ENCODE measurements at places on chromosomes 7 and 10.

GRCh38 chr10:15236340-15236739, 67.8 kb upstream of the NMT2 start:
- DNase-seq, result no peak

- DNase-seq, result no peak
Observed at GRCh38 chr7:22572292-22572691, 72.3 kb upstream of the STEAP1B start.

DNA sequence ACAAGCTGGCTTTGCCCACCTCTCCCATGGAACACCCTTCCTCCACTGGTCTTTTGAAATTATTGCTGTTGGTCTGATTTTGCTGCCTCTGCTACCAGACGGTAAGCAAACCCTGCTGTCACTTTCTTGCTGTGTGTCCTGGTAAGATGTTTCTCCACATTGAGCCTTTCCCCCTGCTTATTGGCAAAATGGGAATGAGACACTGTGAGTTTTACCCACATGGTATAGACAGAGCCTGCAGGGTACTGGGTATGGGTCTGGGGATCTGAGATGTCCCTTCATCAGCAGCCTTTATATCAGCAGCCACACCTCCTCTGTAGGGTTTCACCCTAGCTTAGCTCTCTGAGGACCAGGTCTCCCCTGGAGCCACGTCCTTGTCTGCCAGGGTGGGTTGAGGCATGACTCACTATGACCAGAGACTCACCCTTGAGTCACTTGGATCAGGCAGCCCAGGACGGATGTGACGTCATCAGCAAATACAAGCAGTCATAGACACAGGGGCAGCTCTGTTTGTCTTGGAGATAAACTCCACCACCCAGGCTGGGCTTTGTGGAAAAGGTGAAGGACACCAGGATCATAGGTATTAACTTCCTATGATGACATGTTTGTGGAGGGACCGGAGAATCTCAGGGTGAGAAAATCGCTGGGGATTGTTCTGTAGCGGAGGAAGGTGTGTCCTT, 17.9 kb upstream of the BAIAP2L1 start:
- peak; percentile 15 for DNase-seq

GRCh38 chr7:33250421-33250871, 121.1 kb downstream of the BBS9 start:
- no peak for DNase-seq

- no peak for DNase-seq
Observed at GRCh38 chr7:55493408-55493807, 78.9 kb downstream of the VOPP1 start.

- DNase-seq, result peak; percentile 53
Observed at GRCh38 chr10:16809074-16809718, 8.0 kb downstream of the RSU1 start.

- DNase-seq, result no peak
Observed at GRCh38 chr10:6418613-6419216, 161.4 kb downstream of the PRKCQ start.

- DNase-seq, result no peak
Observed at GRCh38 chr7:106178593-106179134, 66.6 kb upstream of the SYPL1 start.

DNA sequence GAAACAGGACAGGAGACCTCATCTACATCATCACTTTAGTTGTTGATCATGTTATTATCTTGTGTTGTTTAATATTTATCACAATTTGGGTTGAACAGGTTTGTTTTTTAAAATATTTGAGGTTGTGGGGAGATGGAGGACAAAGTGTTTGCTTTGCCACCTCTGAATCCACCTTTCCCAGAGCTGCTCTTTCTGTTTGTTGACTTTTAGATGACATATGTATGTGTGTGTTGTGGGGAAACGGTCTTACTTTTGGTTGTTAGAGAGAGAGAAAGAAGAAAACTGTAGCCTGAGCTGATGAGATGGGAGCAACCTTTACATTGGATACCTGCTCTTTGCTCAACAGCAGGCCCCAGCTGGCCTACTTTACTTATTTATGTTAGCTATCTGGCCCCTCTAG, 19.0 kb upstream of the SLC16A12 start:
- DNase-seq, result no peak

DNA sequence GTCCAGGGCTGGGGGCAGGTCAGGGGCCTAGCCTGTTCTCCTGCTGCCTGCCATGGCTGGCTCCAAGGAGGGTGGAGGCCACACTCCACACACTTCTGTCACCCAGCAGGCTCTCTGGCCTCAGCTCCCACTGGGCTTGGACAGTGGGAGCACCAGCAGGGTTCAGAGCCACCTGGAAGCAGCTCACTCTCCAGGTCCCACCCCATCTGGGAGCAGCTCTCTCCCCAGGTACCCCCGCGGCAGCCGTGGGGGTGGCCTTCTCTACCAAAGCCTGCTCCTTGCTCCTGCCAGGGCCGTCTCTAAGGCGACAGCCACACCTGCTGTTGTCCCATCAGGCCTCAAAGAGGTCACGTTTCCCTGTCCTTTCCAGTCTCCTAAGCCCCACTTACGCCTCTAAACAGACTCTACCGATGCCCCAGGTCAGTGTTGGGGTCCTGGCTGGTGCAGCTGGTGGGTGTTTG, 142.5 kb upstream of the RET start:
- DNase-seq, result no peak

- no peak for DNase-seq
Observed at GRCh38 chr10:59470570-59470969, 108.2 kb upstream of the FAM13C start.

DNA sequence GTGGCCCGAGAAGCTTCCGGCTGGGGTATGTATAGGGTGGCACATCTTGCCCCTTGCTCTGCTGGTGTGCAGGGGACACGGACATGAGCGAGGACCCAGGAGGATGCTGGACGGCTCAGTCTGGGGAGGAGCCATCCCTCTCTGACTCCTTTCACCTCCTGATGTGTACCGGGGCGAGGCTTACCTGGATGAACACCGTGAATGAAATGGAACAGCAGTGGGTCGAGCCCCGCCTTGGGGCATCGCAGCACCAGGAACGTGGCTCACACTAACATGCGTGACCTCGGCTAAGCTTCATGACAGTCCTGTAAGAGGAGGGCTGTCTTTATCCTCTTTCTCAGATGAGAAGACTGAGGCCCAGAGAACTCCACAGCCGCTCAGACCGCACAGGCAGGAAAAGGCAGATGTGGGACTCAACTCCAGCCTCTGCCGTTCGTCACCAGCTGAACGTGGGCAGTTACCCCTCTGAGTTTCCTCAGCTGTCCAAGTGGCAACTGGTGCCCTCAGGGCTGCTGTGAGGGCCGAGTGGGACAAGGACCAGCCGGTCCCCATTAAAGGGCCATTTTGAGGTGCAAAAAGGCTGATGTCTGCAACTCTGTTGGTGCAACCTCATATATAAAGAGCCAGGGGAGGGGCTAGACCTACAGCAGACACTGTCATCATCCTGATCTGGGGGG, 54.5 kb downstream of the INSIG1 start:
- DNase-seq, result no peak

GRCh38 chr7:92661651-92662050, 71.5 kb upstream of the FAM133B start:
- DNase-seq, result no peak

DNA sequence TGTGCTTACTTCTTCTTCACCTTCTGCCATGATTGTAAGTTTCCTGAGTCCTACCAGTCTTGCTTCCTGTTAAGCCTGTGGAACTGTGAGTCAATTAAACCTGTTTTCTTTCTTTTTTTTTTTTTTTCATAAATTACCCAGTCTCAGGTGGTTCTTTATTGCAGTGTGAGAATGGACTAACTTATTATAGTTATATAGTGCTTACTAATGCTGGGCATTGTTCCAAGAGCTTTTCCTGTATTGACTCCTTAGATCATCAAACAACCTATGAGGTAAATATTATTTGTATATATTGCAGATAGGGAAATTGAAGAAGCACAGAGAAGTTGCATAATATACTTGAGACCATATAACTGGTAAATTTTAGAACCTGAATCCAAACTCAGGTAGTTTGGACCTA, 98.1 kb downstream of the MBL2 start:
- DNase-seq, result no peak

- DNase-seq, result peak; percentile 20
Observed at GRCh38 chr10:11742009-11742778, at the start of gene ECHDC3. Gene ECHDC3, plus strand, starts transcription at chr10:11742382. Its CDS starts 195 bp downstream, at chr10:11742577.

GRCh38 chr7:122847871-122848473, 38.3 kb downstream of the CADPS2 start:
- no peak for DNase-seq

All from stimulated activated CD4-positive, alpha-beta T cell treated with anti-CD3 and anti-CD28 coated beads, Interleukin-2, amount 100 ng/mL, for 48 hours (primary cell).